ENCODE measurements at places on chromosomes 13 and 19.

DNA sequence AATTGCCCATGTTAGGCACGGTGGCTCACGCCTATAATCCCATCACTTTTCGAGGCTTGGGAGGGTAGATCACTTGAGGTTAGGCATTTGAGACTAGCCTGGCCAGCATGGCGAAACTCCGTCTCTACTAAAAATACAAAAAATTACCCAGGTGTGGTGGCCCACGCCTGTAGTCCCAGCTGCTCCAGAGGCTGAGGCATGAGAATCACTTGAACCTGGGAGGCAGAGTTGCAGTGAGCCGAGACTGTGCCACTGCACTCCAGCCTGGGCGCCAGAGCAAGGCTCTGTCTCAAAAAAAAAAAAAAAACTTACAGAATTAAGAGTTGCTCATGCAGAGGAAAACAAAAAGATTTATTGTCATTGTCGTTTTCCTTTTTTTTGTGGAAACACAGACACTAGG lies 3.4 kb upstream of the PSMC4 start:
- DNase-seq, result no peak

DNA sequence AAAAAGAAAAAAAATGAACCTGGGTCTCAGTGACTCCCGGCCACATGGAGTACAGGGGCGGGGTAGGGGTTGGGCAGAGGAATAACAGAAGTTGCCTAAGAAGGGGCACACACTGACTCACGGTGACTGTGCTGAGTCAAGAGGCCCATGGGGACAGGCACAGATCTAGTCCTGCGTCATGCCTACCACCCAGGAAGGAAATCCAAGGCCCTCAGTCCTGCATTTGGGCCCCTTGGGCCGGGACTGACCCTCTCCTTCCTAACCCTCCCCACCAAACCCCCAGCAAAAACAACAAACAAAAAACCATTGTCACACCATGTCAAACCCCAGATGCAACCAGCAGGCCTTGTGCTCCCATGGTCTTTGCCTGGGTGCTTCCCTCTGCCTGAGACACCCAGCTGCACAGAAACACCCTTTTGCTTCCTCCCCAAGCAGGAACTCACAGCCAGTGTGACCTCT lies 9.6 kb upstream of the NOTCH3 start:
- DNase-seq, result no peak

GRCh38 chr19:21221693-21222092 lies 79.9 kb downstream of the ZNF431 start:
- no peak for DNase-seq

GRCh38 chr19:36093146-36093662 lies 17.7 kb upstream of the OVOL3 start:
- no peak for DNase-seq

- no peak for DNase-seq
These were observed 186.3 kb downstream of the TDRD3 start for GRCh38 chr13:60583196-60583888.

DNA sequence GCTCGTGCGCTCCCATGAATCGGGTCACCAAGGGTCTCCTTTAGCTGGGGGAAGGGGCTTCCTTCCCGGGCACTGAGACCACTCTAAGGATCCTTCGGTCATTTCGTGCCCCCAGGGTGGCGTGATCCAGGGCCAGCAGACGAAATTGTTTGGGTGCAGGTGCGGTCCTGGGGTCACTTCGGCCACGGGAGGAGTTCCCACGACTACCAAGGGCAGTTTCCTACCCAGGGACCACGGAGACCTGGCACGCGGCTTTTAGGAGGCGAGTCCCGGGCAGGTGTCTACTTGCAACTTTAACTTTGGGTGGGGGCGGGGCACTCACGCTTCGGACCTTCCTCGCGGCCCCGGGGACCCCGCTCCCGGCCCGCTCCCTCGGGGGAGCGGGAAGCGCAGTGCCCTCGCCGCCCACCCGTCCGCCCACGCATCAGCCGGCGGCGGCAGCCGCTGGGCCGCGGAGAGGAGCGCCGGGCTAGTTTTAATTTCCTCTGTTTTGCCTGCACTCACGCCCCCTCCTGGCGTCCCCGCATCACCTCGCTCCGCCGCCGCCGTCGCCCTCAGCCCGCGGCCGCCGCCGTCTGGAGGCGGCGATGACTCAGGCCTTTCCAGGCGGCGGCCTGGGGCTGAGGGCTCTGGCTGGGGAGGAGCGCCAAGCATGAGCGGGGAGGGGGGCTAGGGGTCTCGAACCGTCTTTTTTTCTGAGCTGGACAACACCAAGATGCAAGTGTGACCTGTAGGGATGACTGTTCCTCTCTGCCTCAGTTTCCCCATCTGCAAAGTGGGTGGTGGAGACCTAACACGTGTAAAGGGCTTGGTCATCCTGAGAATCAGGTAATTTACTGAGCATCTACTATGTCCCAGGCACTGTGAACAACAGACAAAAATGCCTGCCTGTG lies 21.8 kb downstream of the OLFM2 start:
- peak; percentile 64 for DNase-seq

GRCh38 chr13:20161275-20161950 lies 561 bp upstream of the GJA3 start:
- no peak for DNase-seq

GRCh38 chr19:52995711-52996110 lies 18.0 kb upstream of the ERVV-1 start:
- no peak for DNase-seq

- no peak for DNase-seq
These were observed 54.4 kb upstream of the MEDAG start for GRCh38 chr13:30851697-30852096.

DNA sequence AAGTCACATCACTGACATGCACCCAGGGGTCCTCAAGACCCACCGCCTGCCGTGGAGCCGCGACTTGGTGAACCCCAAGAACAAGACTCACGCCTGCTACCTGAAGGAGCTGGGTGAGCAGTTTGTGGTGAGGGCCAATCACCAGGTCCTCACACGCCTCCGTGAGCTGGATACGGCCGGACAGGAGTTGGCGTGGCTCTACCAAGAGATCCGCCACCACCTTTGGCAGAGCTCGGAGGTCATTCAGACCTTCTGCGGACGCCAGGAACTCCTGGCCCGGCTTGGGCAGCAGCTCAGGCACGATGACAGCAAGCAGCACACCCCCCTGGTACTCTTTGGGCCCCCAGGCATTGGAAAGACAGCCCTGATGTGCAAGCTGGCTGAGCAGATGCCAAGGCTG lies 29.7 kb downstream of the NWD1 start:
- no peak for DNase-seq

- DNase-seq, result no peak
These were observed 190.8 kb downstream of the ZNF536 start for GRCh38 chr19:30562981-30563380.
